Activated CD4-positive, alpha-beta T cell treated with anti-CD3 and anti-CD28 coated beads, Interleukin-2, amount 10 ng/mL, durations not matched to agents 7 days and 5 days (primary cell): ENCODE measurements at places on chromosomes 16 and 17. TPM values are rescaled to one million over a fixed set of nuclear protein-coding genes. Genes with fewer than 3 reads are reported as not detected.

DNA sequence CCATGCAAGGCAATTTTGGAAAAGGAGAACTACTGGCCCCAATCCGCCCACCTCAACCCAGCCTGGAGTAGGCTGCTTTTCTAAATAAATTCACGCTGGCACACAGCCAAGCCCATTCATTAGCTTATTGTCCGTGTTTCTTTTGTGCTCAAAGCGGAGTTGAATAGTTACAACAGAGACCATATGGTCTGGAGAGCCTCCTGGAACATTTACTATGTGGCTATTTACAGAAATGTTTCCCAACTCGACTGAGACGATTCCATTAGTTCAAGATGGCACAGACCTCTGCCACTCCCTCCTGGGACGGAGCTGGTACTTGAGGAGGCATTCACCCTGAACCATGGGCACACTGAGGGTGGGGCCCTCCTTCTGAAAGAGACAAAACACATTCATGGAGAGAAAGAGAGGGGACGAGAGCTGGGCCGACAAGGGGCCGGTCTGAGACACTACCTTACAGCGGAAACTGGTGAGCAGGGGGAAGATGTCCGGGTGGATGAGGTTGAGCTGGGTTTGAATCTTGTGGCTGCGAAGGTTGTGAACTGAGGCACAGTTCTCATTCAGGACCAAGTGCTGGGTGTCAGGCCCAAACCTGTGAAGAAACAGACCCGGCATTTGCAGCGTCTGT is 15.7 kb downstream of the ELAC2 start:
- no peak for DNase-seq

- DNase-seq, result peak; percentile 55
Observed at GRCh38 chr17:59154292-59154720, 680 bp downstream of the SKA2 start.

DNA sequence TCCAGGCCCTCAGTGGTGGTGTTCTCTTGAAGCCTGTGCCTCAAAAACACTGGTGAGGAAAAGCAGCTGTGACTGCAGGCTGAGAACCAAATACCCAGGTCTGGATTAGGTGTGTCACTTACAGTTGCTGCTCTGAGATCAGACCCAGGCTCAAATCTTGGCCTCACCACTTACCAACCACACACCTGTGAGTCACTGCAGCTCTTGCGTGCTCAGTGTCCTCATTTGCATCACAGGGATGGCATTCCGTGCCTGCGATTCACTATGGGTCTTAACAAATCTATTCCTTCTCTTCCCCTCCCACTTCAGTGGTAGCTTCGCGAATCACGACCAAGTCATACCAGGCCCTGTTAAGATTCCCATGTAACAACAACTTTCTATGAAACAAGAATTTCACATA is 233.4 kb upstream of the HSBP1 start:
- DNase-seq, result no peak

GRCh38 chr17:16926571-16927451 is 45.1 kb downstream of the TNFRSF13B start:
- DNase-seq, result no peak

GRCh38 chr17:29376667-29377270 is 13.4 kb upstream of the TAOK1 start:
- no peak for DNase-seq

GRCh38 chr16:20674684-20675487 is 22.6 kb downstream of the ACSM1 start:
- no peak for DNase-seq

DNA sequence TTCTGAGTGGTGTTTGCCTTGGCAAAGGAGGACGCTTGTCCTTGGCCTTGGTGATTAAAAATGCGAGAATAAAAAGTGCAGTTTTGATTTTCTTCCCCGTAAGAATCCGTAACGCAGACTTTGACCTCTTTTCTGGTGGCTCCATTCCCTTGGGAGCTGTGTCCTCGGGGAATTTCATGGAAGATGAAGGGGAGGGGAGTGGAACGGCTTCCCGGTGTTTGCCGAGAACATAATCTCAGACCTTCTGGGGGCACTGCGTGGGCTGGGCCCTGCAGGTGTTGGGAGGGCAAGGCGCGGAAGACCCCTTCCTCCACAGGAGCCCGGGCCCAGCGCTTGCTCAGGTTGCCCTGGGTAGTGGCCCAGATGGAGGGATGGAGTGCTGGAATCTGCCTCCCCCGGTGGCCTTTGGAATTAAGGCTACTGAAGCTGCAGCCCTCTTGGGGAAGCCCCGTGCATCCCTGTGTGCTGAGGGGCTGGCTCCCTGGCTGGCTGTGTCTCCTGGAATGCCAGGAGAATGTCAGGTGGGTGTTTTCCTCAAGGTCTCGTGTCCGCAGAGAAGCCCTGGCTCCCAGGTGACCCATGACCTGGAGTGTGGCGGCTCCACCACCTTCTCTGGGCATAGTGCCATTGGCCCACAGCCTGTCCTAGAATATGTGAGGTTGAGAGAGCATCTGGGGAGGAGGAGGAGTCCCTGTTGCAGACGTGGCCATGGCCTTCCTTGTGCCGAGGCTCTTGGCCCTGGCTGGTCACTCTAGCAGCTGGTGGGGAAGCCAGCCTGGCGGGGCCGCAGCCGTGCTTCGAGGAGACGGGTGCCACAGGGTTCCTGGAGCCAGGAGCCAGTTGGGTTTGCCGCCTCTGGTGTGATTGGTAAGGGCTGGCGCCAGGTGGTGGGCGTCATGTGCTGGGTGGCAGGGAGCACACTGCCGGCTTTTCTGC is 3.1 kb downstream of the BAIAP2 start:
- no peak for DNase-seq

DNA sequence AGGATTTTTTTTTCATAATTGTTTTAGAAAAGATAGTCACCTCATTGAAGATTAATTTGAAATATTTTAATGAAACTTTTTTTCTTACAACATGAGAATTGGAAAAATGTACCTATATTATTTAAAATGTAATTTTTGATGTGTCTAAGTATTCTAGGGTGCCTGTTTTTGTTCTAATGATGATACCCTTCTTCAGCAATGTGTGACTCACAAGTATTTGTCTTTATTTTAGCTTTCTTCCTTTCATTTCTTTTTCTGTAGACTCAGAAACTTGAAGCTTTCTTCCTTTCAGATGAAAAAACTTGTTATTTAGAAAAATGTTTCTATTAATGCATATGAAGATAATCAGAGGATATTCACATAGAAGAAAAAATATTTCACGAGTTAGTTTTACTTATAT is 231.8 kb downstream of the BCAS3 start:
- no peak for DNase-seq

- no peak for DNase-seq
Observed at GRCh38 chr16:77499373-77500285, 64.8 kb upstream of the ADAMTS18 start.

- DNase-seq, result peak; percentile 39
Observed at GRCh38 chr17:51427323-51427811, 167.0 kb downstream of the UTP18 start.

GRCh38 chr16:68655806-68656205 is 10.7 kb downstream of the CDH3 start:
- DNase-seq, result no peak

- no peak for DNase-seq
Observed at GRCh38 chr17:60095830-60096229, 17.1 kb upstream of the HEATR6 start.

- no peak for DNase-seq
Observed at GRCh38 chr17:31096106-31096436, 1.3 kb downstream of the NF1 start.

DNA sequence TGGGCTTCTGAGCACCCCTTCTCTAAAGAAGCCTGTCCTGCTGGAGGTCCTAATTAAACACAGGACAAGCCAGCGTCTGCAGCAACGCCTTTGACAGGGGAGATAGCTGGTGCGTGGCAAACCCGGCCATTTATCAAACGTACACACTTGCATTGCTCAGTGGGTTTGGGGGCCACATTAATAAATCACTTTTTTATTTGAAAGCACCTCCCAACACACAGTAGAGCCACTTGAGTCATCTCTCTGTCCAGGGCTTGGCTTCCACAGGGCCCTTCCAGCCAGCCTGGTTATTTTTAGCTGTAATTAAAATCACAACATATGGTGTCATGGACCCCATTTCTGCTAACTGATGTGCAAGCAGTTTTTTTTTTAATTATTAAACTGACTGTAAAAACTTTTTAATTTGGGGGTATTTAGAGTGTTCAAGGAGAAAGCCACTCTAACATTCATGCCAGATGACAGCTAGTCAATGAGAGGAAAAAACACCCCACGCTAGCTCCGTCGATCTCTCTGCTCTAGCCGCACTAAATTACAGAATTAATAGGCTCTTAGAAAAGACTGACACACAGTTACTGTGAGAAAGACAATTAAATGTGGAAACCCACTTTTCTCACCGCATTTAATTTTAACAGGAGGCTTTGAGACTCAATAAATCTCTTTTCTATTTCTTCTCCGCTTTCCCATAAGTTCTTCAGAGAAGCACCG is 201.0 kb upstream of the WSCD1 start:
- no peak for DNase-seq

DNA sequence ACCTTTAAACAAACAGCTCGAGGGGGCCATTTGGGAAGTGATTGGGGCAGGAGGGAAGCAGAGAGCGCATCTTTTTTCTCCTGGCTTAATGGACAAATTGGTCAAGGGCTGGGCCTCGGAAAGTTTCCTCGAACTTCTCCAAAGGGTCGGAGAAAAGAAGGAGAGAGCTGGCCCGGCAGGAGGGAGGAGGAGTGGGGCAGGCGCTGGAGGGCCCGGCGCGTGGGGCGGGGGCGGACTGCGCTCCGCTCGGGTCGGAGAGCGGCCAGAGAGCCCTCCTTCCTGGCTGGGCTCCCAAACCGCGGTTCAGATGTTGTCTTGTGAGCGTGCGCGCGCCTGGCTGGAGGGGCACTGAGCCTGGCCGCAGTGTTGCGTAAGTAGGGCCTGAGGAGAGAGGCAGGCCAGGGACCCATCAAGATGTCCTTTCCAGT is 1.2 kb downstream of the MMP2 start:
- DNase-seq, result no peak

DNA sequence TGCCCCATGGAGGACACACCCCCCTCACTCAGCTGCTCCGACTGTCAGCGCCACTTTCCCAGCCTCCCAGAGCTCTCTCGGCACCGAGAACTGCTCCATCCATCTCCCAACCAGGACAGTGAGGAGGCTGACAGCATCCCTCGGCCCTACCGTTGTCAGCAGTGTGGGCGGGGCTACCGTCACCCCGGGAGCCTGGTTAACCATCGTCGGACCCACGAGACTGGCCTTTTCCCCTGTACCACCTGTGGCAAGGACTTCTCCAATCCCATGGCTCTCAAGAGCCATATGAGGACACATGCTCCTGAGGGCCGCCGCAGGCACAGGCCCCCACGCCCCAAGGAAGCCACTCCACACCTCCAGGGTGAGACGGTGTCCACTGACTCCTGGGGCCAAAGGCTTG is 2.1 kb downstream of the ZNF646 start:
- DNase-seq, result no peak

DNA sequence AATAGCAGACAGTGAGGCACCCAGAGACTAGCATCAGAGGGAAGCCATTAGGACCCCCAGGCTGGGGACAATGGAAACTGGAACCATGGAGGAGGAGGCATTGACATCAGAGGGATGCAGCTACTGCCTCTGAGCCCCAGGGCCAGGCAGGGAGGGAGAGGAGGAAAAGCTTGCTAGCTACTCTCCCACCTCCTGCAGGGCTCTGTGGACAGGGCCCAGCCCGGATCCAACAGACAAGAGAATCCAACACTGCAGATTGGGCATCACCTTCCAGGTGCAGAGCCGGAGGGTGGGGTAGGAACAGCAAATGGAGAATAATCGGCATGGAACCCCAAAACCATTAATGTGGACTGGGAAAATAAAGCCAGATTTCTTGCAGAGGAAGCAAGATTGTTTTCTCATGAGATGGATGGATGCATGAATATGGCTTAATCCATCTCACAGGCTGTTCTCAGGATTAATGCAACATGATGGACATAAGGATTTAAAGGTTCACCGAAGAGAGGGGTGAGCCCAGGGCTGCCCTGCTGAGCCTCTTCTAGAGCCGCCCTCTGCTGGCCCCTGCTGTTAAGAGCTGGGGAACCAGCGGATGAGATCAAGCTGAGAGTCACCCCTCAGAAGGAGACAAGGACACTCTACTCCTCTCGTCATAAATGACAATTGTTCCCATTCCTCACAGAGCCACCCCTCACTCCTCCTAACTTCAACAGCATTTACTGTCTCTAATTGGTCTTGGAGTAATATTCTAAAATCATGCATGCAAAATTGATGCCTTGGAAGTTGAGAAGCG is 48.8 kb downstream of the DNAH3 start:
- DNase-seq, result peak; percentile 14

Gene KRT39
- total RNA-seq, result not detected

Gene CNTD1
- total RNA-seq, result not detected

Gene SOCS1
- 133 TPM for total RNA-seq

Gene CD300E
- not detected for total RNA-seq

Gene SOST
- not detected for total RNA-seq

Gene HYDIN
- total RNA-seq, result not detected

Gene MPV17L
- not detected for total RNA-seq

Gene CTRB1
- not detected for total RNA-seq

Gene NAGS
- total RNA-seq, result 0.79 TPM

Gene C17orf50
- total RNA-seq, result not detected

Gene ITGAL
- 598 TPM for total RNA-seq

Gene DNASE1L2
- total RNA-seq, result 2.0 TPM

Gene SLC16A11
- total RNA-seq, result not detected

Gene ZPBP2
- total RNA-seq, result not detected
